Transverse colon (tissue), 4 donors: ENCODE measurements at places on chromosomes 1 and 21. TPM values are rescaled to one million over a fixed set of nuclear protein-coding genes. Genes with fewer than 3 reads are reported as not detected.

VSIG8 gene
- not detected for total RNA-seq

OR2M3 gene
- not detected for total RNA-seq

SLC16A4 gene
- 3.7 TPM for total RNA-seq

GJB4 gene
- not detected for total RNA-seq

GPR61 gene
- not detected for total RNA-seq

DNA sequence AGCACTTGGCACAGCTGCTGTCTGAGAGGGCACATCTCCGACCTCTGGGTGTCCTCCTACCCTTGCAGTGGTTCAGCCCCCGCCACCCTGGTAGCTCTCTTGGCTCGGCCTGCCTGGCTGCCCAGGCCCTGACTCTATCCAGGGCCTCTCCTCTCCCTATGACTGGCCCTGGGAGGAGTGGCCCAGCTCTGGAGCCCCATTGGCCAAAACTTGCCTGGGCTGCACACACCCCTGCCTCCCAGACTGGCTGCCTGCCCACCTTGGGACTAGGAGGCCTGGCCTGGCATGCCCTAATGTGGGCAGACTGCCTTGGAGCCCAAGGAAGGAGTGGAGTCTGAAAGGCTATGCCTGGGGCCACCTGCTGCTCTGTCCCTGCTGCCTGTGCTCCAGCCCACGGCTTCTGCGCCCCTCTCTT lies 33.6 kb downstream of the ACOT11 start:
- no peaks in the 10 kb centered on the region for H3K27me3 ChIP-seq
- peaks cover 38% of the 10 kb centered on the region for H3K4me1 ChIP-seq
- peak; percentile 89 for DNase-seq
- no peaks in the 10 kb centered on the region for H3K36me3 ChIP-seq

DNA sequence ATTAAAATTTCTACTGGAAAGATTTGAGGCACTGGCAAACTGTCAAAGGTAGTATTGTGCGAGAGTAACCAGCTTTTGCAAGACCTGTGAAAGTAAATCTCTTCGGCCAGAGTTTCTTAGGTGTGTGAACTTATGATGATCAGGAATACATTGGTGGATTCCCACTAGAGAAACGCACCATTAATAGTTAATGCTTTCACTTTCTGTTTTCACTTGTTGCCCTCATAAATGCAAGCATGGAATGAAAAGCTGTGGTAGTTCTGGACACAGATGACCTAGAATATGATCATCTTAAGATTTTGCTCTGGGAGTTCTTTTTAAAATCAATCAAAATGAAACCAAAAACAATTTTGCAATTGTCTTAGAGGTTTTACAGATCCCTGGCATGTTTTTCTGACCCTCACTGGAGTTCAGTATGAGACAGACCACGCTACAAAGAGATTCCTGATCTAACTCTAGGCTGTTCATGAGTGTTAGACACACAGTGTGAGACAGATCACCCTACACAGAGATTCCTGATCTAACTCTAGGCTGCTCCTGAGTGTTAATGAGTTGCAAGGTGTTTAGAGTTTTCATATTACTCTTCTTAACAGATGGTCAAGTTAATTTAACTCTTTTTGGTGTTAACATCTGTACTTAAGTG lies 98.8 kb downstream of the SDCCAG8 start:
- peak overlapping the region; percentile 8 for H3K4me3 ChIP-seq
- H3K27me3 ChIP-seq, result no peaks in the 10 kb centered on the region
- no peaks in the 10 kb centered on the region for H3K4me1 ChIP-seq
- H3K27ac ChIP-seq, result peak overlapping the region; percentile 0
- H3K36me3 ChIP-seq, result peaks cover 5% of the 10 kb centered on the region

GRCh38 chr1:58815069-58815685 lies 31.3 kb upstream of the JUN start:
- H3K27me3 ChIP-seq, result no peaks in the 10 kb centered on the region
- peak overlapping the region; percentile 96 for H3K27ac ChIP-seq
- no peaks in the 10 kb centered on the region for H3K36me3 ChIP-seq
- H3K4me1 ChIP-seq, result peaks cover 20% of the 10 kb centered on the region
- DNase-seq, result peak; percentile 91

GRCh38 chr1:231138236-231138635 lies 23.6 kb upstream of the TRIM67 start:
- H3K4me3 ChIP-seq, result no peak overlapping the region
- no peaks in the 10 kb centered on the region for H3K36me3 ChIP-seq
- H3K4me1 ChIP-seq, result no peaks in the 10 kb centered on the region
